Body of pancreas (tissue), 4 donors: ENCODE measurements at places on chromosomes 5 and 9. TPM values are rescaled to one million over a fixed set of nuclear protein-coding genes. Genes with fewer than 3 reads are reported as not detected.
A peak's percentile ranks its signal among the peaks of the same experiment; 100 is the strongest.

TMEM250 gene
- total RNA-seq, result 47.1 TPM

- no peak overlapping the region for H3K4me3 ChIP-seq
- H3K27ac ChIP-seq, result no peak overlapping the region
- H3K36me3 ChIP-seq, result no peaks in the 10 kb centered on the region
- peaks cover 4% of the 10 kb centered on the region for H3K4me1 ChIP-seq
- no peak for DNase-seq
Measured at GRCh38 chr5:145904743-145905142, 31.6 kb upstream of the SH3RF2 start.

SPINK4 gene
- not detected for total RNA-seq

DNA sequence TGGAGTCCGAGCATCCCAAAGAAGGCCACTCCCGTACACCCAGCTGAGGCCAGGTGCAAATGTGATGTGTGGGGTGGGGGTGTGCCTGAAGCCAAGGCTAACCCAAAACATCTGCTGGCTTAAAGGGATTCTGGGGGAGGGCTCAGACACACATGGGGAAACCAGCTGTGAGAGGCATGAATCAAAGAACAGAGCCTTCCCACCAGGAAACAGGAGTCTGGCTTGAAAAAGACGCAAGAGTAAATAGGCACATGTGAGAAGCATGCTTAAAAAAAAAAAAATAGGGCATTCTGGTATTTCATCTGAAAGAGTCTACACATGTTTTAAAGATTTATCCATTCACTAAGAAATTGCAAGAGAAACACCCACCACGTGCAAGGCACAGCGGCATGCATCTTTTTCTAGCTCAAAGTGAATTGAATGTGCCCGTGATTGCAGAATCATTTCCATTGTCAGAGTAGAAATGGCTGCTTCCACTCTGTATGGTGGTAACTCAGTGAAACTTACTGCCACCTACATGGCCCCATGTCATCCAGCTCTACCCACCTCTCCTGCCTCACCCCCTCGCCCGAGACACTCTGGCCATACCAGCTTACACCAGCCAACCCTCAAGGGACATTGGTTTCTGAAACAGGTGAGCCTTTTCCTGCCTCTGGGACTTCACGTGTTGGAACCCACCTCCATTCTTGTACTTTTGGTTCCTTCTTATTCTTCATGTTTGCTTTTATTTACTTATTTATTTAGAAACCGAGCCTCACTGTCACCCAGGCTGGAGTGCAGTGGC is 71.5 kb downstream of the SEMA5A start:
- H3K27me3 ChIP-seq, result no peaks in the 10 kb centered on the region
- no peaks in the 10 kb centered on the region for H3K36me3 ChIP-seq
- H3K4me3 ChIP-seq, result no peak overlapping the region
- no peak overlapping the region for H3K27ac ChIP-seq

- peak overlapping the region; percentile 96 for H3K27ac ChIP-seq
Measured at GRCh38 chr5:34929720-34930461, 532 bp downstream of the DNAJC21 start.

GRCh38 chr5:7492371-7492770 is 96.4 kb downstream of the ADCY2 start:
- H3K27ac ChIP-seq, result no peak overlapping the region
- H3K27me3 ChIP-seq, result no peaks in the 10 kb centered on the region
- no peak for DNase-seq
- H3K4me3 ChIP-seq, result no peak overlapping the region

GABRA6 gene
- total RNA-seq, result not detected

PLGRKT gene
- total RNA-seq, result 3.3 TPM

GRCh38 chr5:141521244-141521781 is 32.4 kb downstream of the PCDHGC5 start:
- H3K4me1 ChIP-seq, result peaks cover 28% of the 10 kb centered on the region
- H3K36me3 ChIP-seq, result peaks cover 17% of the 10 kb centered on the region
- DNase-seq, result no peak
- no peaks in the 10 kb centered on the region for H3K27me3 ChIP-seq
- no peak overlapping the region for H3K27ac ChIP-seq
- no peak overlapping the region for H3K4me3 ChIP-seq

DNA sequence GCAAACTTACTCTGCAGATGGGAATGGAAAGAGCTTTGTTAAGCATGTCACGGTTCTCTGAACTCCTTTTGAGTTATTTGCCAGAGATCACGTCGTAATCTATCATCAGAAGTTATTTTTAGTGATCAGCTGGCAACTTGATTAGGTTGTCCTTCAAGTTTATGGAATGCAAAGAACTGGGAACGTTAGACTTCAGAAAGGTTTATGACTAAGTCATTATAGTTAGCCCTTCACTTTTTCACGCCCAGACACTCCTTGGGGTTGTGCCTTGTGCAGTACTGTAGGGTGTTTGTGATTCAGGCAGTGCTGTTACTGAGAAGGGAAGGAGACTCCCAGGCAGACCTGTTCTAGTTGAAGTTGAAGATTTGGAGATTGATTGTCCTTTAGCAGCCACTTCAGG is 26.8 kb upstream of the PHF2 start:
- peaks cover 15% of the 10 kb centered on the region for H3K36me3 ChIP-seq
- peaks cover 8% of the 10 kb centered on the region for H3K4me1 ChIP-seq
- no peaks in the 10 kb centered on the region for H3K27me3 ChIP-seq
- H3K4me3 ChIP-seq, result no peak overlapping the region
- H3K27ac ChIP-seq, result no peak overlapping the region

- DNase-seq, result peak; percentile 42
- H3K27ac ChIP-seq, result peak overlapping the region; percentile 15
- H3K4me1 ChIP-seq, result peaks cover 21% of the 10 kb centered on the region
- H3K4me3 ChIP-seq, result no peak overlapping the region
- H3K27me3 ChIP-seq, result no peaks in the 10 kb centered on the region
Measured at GRCh38 chr5:14153932-14154731, 11.0 kb downstream of the TRIO start.

F2R gene
- 2.3 TPM for total RNA-seq

- H3K27ac ChIP-seq, result no peak overlapping the region
- DNase-seq, result no peak
- H3K4me1 ChIP-seq, result no peaks in the 10 kb centered on the region
- no peaks in the 10 kb centered on the region for H3K36me3 ChIP-seq
Measured at GRCh38 chr9:135422341-135422944, 57.1 kb upstream of the PPP1R26 start.

DNA sequence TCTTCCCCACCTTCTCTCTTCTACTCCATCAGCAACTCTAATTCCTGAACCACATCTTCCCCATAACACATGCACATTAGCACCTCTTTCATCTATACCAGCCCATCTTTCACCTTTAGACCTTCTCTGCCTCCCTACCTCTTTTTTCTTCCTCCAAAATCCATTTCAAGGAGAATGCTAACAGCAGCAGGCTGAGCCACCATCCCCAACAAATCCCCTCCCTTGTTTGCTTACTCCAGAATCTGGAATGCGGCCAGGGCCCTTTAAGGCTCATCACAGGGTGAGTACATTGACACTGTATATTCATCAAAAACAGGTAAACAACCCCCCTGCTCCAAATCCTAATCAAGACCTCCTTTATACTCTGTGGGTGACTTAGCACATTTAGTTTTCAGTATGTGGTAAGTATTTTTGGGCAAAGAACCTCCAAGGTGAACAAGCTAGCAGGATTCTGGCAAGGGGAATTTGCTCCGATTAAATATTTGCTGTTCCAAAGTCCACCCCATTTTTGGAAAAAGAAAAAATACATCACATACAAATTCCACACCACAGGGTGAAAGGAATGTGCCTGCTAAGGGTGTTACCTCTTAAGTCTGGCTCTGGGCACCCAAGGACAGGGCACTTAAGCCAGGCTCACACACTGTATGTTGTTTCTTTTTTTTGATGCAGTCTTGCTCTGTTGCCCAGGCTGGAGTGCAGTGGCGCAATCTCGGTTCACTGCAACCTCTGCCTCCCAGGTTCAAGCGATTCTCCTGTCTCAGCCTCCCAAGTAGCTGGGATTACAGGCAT is 71.4 kb downstream of the SERINC5 start:
- H3K4me1 ChIP-seq, result peaks cover 74% of the 10 kb centered on the region
- no peak overlapping the region for H3K4me3 ChIP-seq
- no peaks in the 10 kb centered on the region for H3K27me3 ChIP-seq
- peak overlapping the region; percentile 68 for H3K27ac ChIP-seq

- no peak overlapping the region for H3K4me3 ChIP-seq
- no peaks in the 10 kb centered on the region for H3K4me1 ChIP-seq
Measured at GRCh38 chr9:119264165-119264564, 105.1 kb downstream of the BRINP1 start.

NIPAL4 gene
- total RNA-seq, result not detected

GRCh38 chr5:14326035-14326903 is 183.1 kb downstream of the TRIO start:
- no peak for DNase-seq
- no peak overlapping the region for H3K4me3 ChIP-seq
- no peak overlapping the region for H3K27ac ChIP-seq
- H3K27me3 ChIP-seq, result no peaks in the 10 kb centered on the region
- H3K36me3 ChIP-seq, result no peaks in the 10 kb centered on the region
- peaks cover 4% of the 10 kb centered on the region for H3K4me1 ChIP-seq

CD72 gene
- 3.3 TPM for total RNA-seq

GFI1B gene
- total RNA-seq, result not detected

GRCh38 chr9:109251080-109251775 is 69.6 kb downstream of the EPB41L4B start:
- H3K4me1 ChIP-seq, result peaks cover 89% of the 10 kb centered on the region
- peak; percentile 89 for DNase-seq
- H3K4me3 ChIP-seq, result no peak overlapping the region
- peak overlapping the region; percentile 95 for H3K27ac ChIP-seq

DNA sequence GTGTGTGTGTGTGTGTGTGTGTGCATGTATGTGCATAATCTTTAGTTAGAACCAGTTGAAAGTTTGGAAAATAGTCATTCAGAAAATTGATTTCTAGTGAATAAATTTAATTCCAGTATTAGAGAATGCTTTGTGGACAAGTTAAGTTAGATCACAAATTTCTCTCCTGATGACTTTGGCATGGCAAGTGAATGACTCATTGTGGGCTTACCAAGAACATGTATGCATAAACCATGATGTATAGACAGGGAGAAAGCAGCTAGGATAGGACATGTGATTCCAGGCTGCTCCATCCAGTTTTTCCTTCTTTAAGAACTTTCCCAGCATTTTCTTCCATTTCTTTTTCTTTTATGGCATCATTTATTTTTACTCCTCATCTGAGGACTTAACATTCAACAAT is 85.7 kb upstream of the SGCD start:
- H3K4me3 ChIP-seq, result no peak overlapping the region
- H3K27me3 ChIP-seq, result no peaks in the 10 kb centered on the region
- H3K4me1 ChIP-seq, result no peaks in the 10 kb centered on the region
- DNase-seq, result no peak
- H3K36me3 ChIP-seq, result no peaks in the 10 kb centered on the region
- no peak overlapping the region for H3K27ac ChIP-seq

DNA sequence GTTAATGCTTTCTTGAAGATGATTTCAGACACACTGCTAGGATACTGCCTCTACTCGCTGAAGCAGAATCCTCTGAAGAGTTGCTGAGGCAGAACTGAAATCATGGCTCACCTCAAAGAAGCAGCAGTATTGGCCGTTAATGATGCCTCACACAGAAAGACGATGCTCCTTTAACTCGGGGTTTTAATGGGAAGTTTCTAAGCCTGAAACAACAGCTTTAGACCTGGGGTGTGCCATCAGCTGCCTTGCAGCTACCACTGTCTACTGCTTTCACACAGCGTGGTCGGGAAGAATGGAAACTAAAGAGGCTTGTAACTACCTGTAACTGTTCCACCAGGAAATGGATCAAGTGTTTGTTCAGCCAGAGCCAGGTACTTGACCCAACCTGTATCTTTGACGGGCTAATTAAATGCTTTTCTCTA is at the start of gene CTXN3:
CTXN3 (plus strand) TSS at position 65 of the 422 bp plus-strand sequence. CDS start 8,440 bp downstream, outside the sequence.
- no peak for DNase-seq
- H3K27me3 ChIP-seq, result no peaks in the 10 kb centered on the region
- no peaks in the 10 kb centered on the region for H3K36me3 ChIP-seq
- no peaks in the 10 kb centered on the region for H3K4me1 ChIP-seq
- no peak within 1 kb of the TSS for H3K27ac ChIP-seq
- no peak within 1 kb of the TSS for H3K4me3 ChIP-seq

- peaks cover 49% of the 10 kb centered on the region for H3K4me1 ChIP-seq
- DNase-seq, result no peak
- no peaks in the 10 kb centered on the region for H3K27me3 ChIP-seq
- no peak overlapping the region for H3K4me3 ChIP-seq
Measured at GRCh38 chr9:91418215-91418610, 5.4 kb downstream of the NFIL3 start.
